Stimulated activated CD4-positive, alpha-beta T cell treated with anti-CD3 and anti-CD28 coated beads, TNF-alpha, amount 100 ng/mL, for 48 hours (primary cell): ENCODE measurements at places on chromosomes 4 and X.

DNA sequence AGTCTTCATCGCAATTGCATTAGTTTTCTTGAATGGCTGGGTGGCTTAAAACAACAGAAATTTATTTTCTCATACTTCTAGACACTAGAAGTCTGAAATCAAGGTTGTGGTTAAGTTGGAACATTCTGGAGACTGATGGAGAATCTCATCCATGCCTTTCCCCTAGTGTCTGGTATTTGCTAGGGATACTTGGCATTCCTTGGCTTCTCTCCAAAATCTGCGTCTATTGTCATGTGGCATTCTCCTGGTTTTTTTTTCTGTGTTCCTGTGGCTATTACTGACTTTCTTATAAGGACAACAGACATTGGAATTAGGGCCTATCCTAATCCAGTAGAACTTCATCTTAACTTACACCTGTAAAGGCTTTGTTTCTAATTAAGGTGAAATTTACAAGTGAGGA is 272.8 kb upstream of the EPHA5 start:
- no peak for DNase-seq

DNA sequence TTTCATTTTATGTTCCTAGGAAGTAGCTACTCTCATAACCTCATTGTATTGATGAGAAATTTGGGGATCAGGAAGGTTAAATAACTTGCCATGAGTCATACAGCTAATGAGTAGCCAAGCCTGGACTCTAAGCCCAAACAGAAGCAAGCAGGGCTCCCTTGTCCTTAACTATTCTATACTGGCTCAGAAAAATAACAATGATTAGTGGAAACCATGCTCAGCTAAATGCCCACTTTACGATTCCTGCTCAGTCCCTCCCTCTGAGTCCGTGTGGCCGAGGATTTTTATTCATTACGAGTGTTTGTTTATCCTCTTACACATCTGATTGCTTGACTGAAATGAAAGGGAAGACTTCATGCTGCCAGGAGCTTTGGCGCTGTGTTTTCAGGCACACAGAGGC is 100.9 kb downstream of the SLC34A2 start:
- DNase-seq: no peak

GRCh38 chrX:15785176-15785750 is 5.0 kb upstream of the ZRSR2 start:
- no peak for DNase-seq

DNA sequence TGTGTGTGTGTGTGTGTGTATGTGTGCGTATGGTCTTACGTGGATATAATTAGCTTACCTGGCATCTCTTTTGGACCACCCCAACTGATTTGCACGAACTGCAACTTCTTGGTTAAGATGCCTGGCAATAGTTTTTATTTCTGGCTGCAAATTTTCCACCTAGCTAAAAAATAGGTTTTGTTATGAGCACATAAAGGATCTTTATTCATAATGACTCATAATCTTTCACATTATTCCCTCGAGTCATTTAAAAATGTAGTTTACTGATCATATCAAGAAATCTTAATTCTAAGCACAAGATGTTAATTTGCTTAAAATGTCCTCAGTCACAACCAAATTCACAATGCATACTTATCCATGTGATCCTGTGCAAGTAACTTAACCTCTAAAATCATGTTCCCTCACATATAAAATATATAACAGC is 1.5 kb downstream of the COX18 start:
- no peak for DNase-seq

- DNase-seq: no peak
These were observed 958.0 kb downstream of the STPG2 start for GRCh38 chr4:97185233-97185632.

DNA sequence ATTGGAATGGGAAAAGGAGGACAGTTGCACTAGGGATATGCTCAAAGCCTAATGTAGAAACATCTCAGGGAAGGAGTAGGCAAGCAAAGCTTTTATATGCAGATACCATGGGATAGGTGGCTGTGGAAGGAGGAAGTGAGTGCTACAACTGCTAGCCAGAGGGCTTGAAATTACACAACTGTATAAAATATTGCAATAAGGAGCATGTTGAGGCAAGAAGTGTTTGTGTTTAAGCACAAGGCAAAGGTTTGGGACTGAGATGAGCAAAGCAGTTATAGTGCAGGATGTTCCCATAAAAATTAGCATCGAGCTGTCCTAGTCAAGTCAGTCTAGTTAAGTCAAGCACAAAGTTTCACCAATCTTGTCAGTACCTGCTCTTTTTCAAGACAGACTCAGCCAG is 35.6 kb upstream of the DCAF8L1 start:
- DNase-seq: no peak

- no peak for DNase-seq
These were observed 67.5 kb upstream of the MND1 start for GRCh38 chr4:153276971-153277370.

DNA sequence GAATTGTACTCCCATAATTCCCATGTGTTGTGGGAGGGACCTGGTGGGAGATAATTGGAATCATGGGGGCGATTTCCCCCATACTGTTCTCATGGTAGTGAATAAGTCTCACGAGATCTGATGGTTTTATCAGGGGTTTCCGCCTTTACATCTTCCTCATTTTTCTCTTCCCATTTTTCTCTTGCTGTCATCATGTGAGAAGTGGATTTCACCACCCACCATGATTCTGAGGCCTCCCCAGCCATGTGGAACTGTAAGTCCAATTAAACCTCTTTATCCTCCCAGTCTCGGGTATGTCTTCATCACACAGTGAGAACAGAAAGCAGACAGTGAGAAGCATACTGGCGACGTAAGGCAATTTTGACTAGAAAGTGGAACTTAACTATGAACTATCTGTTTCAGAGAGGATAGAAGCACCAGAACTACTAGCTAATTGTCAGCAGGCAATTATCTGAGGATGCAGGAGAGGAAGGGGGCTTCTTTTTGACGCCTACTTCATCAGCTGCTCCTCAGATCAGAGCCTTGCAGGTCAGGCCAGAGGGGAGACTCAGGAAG is 8.5 kb upstream of the GPR50 start:
- no peak for DNase-seq

GRCh38 chr4:2768921-2769336 is 12.8 kb upstream of the TNIP2 start:
- DNase-seq: no peak
